ENCODE measurements at places on chromosomes 1 and 21.

- H3K27ac ChIP-seq: no peak overlapping the region
- no peak for DNase-seq
- peaks cover 51% of the 10 kb centered on the region for H3K4me1 ChIP-seq
- H3K4me3 ChIP-seq: no peak overlapping the region
- H3K27me3 ChIP-seq: peaks cover 13% of the 10 kb centered on the region
- no peaks in the 10 kb centered on the region for H3K36me3 ChIP-seq
Observed at GRCh38 chr1:114114185-114115094, 39.2 kb downstream of the SYT6 start.

GRCh38 chr1:228308628-228309325 lies 97.9 kb downstream of the TRIM11 start:
- peaks cover 29% of the 10 kb centered on the region for H3K36me3 ChIP-seq
- H3K27ac ChIP-seq: peak overlapping the region; percentile 14
- no peak for DNase-seq
- H3K27me3 ChIP-seq: peaks cover 20% of the 10 kb centered on the region
- H3K4me1 ChIP-seq: no peaks in the 10 kb centered on the region

- H3K4me1 ChIP-seq: peaks cover 11% of the 10 kb centered on the region
- H3K27me3 ChIP-seq: no peaks in the 10 kb centered on the region
- DNase-seq: no peak
- H3K27ac ChIP-seq: no peak overlapping the region
- H3K4me3 ChIP-seq: no peak overlapping the region
Observed at GRCh38 chr1:184930232-184930631, 44.1 kb downstream of the NIBAN1 start.

DNA sequence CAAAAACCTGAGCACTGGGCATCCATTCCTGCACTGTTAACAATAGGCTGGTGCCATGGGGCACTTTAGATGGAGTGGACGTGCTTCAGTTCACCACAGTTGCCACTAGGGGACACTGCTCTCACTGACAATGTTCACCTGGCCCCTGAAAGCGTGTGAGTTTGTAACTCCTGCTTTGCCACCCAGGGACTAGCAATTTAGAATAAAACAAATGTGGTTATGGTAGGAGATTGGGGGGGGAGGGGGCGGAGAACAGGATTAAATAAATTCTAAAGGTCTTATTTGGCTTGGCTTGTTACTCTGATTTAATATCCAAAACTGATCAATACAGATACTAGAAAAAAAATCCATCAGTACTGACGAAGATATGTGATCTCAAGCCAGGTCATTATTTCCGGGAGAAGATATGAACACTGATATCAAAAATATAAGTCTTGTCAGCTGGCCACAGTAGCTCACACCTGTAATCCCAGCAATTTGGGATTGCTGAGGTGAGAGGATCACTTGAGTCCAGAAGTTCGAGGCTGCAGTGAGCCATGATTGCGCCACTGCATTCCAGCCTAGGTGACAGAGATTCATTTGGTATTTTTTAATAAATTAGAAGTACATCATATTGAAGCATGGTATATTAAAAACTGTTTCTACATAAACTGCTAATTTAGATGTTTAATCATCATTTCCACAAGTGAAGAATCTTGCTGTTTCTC lies 23.2 kb downstream of the INTS7 start:
- no peak overlapping the region for H3K4me3 ChIP-seq
- H3K36me3 ChIP-seq: peaks cover 4% of the 10 kb centered on the region
- no peak overlapping the region for H3K27ac ChIP-seq

DNA sequence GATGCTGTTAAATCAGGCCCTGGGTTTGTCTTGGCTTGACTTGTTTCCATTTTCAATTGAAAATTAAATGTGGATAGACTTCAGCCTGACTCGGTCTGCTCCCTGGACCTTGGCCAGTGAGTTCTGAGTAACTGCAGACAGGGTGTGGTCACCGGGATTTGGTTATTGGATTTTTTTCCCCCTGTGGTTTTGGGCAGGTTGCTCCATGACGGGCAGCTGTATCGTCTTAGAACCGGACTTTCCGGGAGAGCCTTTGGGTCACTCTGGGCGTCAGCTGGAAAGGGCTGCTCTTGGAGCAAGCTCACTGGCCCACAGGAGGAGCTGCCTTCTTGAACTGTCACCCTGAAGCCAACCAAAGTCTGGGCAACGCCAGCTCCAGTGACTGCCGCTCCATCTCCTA lies 75.0 kb downstream of the CLIC6 start:
- no peak for DNase-seq
- no peak overlapping the region for H3K27ac ChIP-seq
- peaks cover 3% of the 10 kb centered on the region for H3K27me3 ChIP-seq

GRCh38 chr1:199176713-199177112 lies 537.9 kb downstream of the PTPRC start:
- H3K27ac ChIP-seq: no peak overlapping the region

DNA sequence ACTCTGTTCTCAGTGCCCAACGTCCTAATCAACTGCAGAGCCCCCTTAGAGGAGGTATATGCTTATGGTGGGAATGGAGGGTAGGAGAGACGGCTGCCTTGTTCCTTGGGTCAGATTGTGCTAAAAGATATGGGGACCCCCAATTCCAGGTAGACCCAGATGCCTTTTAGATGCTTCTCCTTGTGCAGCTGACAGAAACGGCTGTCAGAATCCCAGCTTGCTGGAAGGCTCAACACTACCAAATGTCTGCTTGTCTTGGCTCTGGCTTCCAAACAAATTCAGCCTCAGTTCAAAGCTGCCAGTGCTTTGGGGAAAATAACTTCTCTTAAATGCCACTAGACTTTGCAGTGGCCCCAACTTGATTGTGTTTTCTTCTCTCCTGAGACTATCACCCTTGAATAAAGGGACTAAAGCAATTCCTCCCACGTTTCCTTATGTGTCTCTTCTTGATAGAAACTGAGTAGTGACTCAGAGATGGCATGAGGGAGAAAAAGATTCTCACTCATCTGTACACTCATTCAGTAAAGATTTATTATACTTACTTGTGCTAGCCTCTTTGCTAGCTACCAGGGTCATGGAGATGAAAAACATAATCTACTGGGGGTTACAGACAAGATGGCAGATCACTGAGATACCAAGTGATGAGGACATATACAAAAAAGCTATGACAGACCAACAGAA lies 3.4 kb upstream of the RNF19B start:
- peaks cover 9% of the 10 kb centered on the region for H3K27me3 ChIP-seq
- H3K4me1 ChIP-seq: peaks cover 15% of the 10 kb centered on the region
- H3K4me3 ChIP-seq: no peak overlapping the region
- no peak overlapping the region for H3K27ac ChIP-seq

DNA sequence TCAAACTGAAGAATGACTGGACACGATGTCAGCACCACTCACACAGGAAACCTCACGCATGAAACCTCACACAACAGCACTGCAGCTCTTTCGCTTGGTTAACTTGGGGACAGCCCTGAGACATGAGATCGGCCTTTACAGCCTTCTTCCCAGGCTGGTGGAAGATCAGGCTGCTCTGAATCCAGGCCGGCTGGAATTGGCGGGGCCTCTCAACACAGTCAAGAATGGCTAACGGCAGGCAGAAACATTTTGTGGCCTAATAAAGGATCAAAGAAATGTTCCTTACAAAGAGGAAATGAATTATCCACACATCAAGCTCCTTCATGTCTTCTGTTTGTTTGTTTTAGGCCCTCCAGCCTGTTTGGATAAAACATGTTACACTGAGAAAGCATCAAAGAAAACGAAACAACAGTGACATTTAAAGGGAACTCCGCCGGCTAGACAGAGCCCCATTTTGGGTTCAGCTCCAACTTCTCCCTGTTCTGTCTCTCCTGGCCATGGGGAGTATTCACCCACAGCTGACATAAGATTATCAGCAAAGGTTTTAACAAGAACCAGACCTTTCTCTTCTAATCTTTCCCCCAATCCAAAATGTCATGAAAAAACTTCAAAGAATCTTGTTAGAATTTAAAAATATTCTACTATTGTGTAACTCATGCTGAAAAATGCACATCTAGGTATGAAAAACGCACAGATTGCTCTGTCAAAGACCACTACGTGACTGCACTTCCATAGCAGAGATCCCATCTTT lies 131.2 kb downstream of the SLC45A1 start:
- H3K27me3 ChIP-seq: peaks cover 2% of the 10 kb centered on the region
- peaks cover 4% of the 10 kb centered on the region for H3K4me1 ChIP-seq
- H3K4me3 ChIP-seq: no peak overlapping the region
- H3K36me3 ChIP-seq: peaks cover 3% of the 10 kb centered on the region

DNA sequence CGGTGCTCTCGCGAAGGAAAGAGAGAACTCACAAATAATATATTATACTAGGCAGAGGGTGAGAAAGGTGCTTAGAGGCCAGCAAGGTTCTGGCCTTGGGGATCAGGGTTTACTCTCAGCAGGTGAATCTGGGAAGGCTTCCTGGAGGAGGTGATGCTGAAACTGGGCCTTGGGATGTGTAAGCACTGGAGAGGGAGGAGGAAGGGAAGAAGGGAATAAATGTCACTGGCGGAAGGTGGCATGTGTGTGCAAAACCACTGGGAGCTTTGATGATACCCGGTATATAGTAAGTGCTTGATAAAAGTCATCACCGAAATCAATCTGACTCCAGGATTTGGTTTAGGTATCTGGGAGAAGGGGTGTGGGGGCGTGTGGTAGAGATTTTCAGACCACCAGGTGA lies 24.4 kb downstream of the SPSB1 start:
- no peaks in the 10 kb centered on the region for H3K36me3 ChIP-seq
- no peak for DNase-seq
- peaks cover 26% of the 10 kb centered on the region for H3K4me1 ChIP-seq
- H3K27ac ChIP-seq: no peak overlapping the region
- no peak overlapping the region for H3K4me3 ChIP-seq

DNA sequence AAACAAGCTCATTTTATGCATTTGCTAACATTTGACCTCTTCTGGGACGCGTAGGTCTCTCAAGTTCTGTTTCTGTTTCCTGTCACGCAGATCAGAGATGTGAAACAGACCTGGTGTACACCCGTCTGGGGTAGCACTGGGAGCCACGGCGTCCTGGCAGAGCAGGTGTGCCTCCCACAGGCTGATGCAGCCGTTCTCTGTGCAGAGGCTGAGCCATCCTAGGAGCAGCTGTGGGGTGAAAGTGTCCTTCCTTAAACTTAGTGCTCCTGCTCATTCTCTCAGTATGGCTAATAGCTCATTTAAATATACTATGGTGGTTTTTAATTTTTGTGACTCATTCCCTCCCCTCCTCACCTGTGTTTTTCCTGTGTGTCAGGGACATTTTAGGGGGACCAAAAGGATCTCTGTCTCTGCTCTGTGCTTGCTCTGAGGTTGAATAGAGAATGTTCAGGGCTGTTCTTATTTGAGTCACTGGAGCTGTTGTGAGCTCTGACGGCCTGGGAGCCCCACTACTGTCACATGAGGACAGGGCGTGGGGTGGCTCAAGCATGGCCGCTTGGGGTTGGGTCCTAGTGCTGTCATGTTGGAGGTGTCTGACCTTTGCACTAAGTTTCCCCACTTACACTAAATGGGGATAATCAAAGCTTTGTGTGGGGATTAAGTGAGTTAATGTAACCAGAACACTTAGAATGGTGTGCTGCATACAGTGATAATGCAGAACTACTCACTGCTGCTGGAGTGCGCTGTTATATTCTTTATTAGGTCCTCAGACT lies 43.0 kb downstream of the GALNT2 start:
- no peak overlapping the region for H3K27ac ChIP-seq
- H3K36me3 ChIP-seq: peaks cover 11% of the 10 kb centered on the region

DNA sequence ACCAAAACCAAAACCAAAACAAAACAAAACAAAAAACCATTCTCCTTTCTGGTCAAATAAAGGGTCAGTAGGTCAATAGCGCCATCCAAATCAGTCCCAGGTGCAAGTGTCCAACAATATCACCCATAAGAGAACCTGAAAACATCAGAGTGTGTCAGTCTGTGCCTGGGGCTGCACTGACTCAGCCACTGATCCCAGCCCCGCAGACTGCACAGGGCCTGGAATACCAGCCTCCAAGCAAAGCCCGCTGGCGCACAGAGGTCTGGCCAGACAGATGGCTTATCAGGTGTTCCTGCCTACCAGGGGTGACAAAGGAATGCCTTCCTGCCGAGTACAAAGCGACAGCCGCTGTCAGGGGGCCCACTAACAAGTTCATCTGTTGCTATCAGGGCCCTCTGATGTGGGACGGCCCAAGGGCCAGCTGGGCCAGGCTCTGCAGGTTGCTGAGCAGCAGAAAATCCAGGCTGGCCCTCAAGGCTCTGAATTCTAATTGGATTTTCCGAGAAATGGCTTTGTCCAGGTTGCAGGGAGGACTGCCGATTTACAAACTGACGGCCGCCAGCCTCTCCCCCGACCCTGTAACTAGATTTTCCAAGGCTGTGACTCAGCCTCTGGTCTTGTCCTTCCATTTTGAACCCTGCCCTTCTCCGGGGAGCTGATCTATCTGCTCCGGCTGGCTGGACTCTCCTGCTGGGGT lies 13.7 kb upstream of the TMEM51 start:
- no peaks in the 10 kb centered on the region for H3K36me3 ChIP-seq
- peak overlapping the region; percentile 93 for H3K27ac ChIP-seq
- DNase-seq: peak; percentile 72
- H3K4me3 ChIP-seq: no peak overlapping the region
- H3K27me3 ChIP-seq: peaks cover 2% of the 10 kb centered on the region

DNA sequence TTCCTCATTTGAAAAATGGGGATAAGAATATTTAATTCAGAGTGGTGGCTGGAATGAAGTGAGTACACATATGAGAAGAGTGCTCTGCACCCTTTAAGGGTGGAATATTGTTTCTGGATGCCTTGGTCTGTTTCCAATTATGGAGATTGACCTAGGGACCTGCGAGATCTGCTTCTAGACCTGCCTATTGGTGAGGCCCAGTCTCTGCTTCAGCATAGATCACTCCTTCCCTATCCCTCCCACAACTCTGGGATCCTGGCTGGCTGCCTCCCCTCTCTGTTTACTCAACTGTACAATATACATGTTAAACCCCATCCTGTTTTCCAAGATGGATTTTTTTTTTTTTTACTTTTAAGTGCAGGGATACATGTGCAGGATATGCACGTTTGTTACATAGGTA lies 6.4 kb upstream of the LDLRAD1 start:
- no peaks in the 10 kb centered on the region for H3K27me3 ChIP-seq
- H3K27ac ChIP-seq: no peak overlapping the region
- no peaks in the 10 kb centered on the region for H3K36me3 ChIP-seq
- DNase-seq: no peak
- H3K4me1 ChIP-seq: no peaks in the 10 kb centered on the region

GRCh38 chr21:38948377-38949069 lies 142.8 kb downstream of the ETS2 start:
- H3K4me3 ChIP-seq: no peak overlapping the region
- no peak for DNase-seq

- H3K4me3 ChIP-seq: no peak overlapping the region
- no peak for DNase-seq
- no peaks in the 10 kb centered on the region for H3K36me3 ChIP-seq
- no peak overlapping the region for H3K27ac ChIP-seq
- peaks cover 8% of the 10 kb centered on the region for H3K4me1 ChIP-seq
Observed at GRCh38 chr21:42088658-42089057, 17.5 kb downstream of the UMODL1 start.

GRCh38 chr1:237713916-237714315 lies 176.8 kb downstream of the ZP4 start:
- H3K36me3 ChIP-seq: no peaks in the 10 kb centered on the region
- no peaks in the 10 kb centered on the region for H3K4me1 ChIP-seq
- no peak for DNase-seq
- H3K4me3 ChIP-seq: no peak overlapping the region

All from endothelial cell (in vitro differentiated cells).